ENCODE measurements at places on chromosomes 4 and X. TPM values are rescaled to one million over a fixed set of nuclear protein-coding genes. Genes with fewer than 3 reads are reported as not detected.

- DNase-seq, result no peak
Measured at GRCh38 chrX:20523626-20524312, 257.1 kb upstream of the RPS6KA3 start.

Gene CLIC2
- polyA plus RNA-seq, result 5.0 TPM

DNA sequence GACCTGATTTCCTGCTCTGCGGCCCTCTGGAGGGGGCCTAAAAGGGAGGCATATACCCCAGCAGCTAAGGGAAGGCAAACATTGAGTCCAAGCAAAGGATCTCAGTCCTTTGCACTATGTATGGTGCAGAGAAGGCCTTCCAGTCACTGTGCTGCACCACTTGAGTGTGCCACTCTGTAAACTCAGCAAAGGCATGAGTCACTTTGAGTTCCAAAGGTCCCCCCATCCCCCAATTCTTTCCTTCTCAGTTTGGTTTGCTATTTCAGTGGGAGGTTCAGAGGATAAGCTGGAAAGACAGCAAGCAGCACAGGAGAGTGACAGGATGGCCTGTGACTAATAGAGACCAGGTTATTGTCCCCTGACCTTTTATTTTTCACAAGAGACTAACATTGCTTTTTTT, 131.3 kb downstream of the FHDC1 start:
- DNase-seq, result no peak

Gene KLHL8
- polyA plus RNA-seq, result 25.8 TPM

- no peak for DNase-seq
Measured at GRCh38 chrX:39984191-39984956, 113.4 kb downstream of the BCOR start.

All from right renal cortex interstitium (tissue), 3 donors.